HepG2 (cell line): ENCODE measurements at places on chromosomes 16 and 17. TPM values are rescaled to one million over a fixed set of nuclear protein-coding genes. Genes with fewer than 3 reads are reported as not detected.

- no peak for DNase-seq
These were observed 321.7 kb downstream of the C16orf95 start for GRCh38 chr16:86995456-86995855.

GRCh38 chr16:6861135-6861814, 471.4 kb upstream of the RBFOX1 start:
- no peak for DNase-seq

- DNase-seq, result no peak
These were observed 9.6 kb downstream of the GSDMB start for GRCh38 chr17:39908789-39909352.

DNA sequence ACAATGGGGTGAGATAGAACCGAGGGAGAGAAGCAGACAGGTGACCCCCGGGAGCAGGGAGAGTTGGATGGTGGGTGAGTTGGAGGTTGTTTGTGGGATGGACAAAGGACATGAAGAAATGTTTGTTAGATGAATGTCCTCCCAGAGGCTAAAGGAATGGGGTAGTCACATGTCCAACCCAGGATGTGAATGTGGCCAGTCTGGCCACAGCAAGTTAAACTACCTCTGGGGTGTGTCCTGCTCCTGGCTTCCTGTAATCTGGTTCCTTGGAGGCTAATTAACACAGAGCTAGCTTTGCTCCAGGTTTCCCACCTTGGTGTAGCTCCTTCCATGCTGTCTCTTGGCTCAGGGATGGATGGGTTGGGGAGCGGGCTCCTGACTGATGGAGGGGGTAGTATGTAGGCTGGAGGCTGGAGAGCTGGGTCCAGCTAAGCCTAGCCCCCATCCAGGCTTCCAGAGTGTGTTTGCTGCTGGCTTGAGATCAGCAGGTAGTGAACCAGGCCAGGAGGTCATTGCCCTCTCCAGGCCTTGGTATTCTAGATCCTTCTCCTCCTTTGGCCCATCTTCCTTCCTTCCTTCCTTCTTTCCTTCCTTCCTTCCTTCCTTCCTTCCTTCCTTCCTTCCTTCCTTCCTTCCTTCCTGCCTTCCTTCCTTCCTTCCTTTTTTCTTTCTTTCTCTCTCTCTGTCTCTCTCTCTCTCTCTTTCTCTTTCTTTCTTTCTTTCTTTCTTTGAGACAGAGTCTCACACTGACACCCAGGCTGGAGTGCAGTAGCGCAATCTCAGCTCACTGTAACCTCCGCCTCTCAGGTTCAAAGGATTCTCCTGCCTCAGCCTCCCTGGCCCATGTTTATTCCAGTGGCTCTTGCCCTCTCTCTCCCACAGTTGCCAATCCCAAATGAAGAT, 28.0 kb upstream of the UBE2G1 start:
- DNase-seq, result no peak

- DNase-seq, result no peak
These were observed 96.3 kb downstream of the CYLD start for GRCh38 chr16:50838165-50838564.

GRCh38 chr17:42853004-42853403, 2.0 kb downstream of the AOC3 start:
- no peak for DNase-seq

- peak; percentile 56 for DNase-seq
These were observed 32.0 kb upstream of the SNN start for GRCh38 chr16:11636172-11636721.

- DNase-seq, result no peak
These were observed 10.8 kb downstream of the CDK5R1 start for GRCh38 chr17:32497431-32498205.

DNA sequence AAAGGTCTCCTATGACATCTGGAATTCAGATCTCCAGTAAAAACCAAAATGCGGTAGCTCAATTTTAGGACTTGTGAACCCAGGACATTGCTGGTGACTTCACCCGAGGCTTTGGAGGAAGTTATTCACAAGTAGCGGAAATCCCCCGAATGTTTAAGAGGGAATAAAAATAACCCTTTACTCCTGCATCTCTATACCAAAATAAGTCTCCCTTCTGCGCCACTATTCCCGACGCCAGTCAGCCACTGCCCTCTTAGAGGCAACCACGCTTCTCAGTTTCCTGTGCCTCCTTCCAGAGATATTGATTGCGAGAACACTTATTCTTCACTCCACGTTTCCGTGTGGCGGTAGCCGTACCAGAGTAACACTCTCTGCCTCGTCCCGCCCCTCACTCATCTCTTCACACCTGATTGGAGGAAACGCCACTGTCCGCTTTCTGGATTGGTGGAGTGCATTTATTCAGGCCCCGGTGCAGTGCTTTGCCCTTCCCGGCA, 27.4 kb downstream of the EMP2 start:
- DNase-seq, result no peak

DNA sequence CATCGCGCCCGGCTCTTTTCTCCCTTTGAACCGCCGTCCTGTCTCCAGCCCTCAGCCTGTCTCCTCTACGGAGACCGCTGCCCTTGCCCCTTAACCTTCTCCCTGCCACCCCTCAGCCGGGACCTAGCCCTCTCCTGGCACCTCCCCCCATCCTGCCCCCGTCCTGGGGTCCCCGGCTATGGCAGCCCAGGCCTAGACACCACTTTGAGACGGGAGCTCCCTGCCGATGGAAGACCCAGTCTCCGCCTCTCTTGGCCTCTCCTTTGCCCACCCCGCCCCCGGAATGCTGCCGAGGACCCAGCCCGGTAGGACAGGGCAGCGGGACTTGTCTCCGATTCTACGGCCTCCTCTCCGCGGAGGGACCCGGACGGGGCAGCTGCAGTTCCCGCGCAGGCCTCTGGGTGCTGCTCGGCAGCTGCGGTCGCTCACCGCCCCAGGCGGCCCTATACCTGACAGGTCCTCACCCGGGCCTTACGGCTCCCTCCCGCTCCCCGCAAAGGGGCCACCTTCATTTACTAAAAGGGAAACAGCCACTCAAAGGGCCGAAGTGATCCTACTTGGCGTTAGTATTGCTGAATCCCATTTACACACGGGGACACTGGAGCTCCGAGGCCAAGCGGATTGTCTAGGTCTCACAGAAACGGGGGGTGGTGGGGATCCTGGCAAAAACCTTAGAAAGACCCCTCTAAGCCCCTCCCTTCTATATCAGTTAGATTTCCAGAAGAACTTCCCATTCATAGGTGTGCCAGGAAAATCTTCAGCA, 32.6 kb upstream of the TAC4 start:
- DNase-seq, result peak; percentile 57

GRCh38 chr17:32152130-32152529, 9.8 kb downstream of the RHOT1 start:
- peak; percentile 25 for DNase-seq

DNA sequence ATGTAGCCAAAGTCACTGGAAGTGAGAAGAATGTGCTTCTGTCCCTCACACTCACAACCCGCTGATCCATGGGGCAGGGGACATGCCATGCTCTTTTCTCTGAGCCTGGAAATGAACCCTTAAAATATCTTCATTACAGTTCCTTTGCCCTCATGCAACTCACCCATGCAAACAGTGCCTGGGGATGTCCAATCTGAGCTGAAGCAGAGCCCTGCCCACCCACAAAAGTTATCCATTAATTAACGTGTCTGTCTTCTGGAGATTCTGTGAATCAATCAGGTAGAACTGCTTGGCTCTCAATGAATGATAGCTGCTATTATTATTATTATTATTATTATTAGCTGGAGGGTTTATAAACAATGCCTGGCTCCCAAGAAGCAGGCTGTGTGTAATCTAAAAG, 133.7 kb downstream of the USP31 start:
- DNase-seq, result no peak

- peak; percentile 89 for DNase-seq
These were observed 19.6 kb upstream of the CEP20 start for GRCh38 chr16:15907863-15908478.

GRCh38 chr17:35766903-35767510, 6.3 kb downstream of the C17orf50 start:
- DNase-seq, result no peak

- no peak for DNase-seq
These were observed 3.0 kb downstream of the TBKBP1 start for GRCh38 chr17:47696717-47697642.

- DNase-seq, result no peak
These were observed 26.3 kb upstream of the DOC2B start for GRCh38 chr17:207775-208174.

GRCh38 chr17:3977387-3977786, 13.2 kb upstream of the ATP2A3 start:
- DNase-seq, result no peak

DNA sequence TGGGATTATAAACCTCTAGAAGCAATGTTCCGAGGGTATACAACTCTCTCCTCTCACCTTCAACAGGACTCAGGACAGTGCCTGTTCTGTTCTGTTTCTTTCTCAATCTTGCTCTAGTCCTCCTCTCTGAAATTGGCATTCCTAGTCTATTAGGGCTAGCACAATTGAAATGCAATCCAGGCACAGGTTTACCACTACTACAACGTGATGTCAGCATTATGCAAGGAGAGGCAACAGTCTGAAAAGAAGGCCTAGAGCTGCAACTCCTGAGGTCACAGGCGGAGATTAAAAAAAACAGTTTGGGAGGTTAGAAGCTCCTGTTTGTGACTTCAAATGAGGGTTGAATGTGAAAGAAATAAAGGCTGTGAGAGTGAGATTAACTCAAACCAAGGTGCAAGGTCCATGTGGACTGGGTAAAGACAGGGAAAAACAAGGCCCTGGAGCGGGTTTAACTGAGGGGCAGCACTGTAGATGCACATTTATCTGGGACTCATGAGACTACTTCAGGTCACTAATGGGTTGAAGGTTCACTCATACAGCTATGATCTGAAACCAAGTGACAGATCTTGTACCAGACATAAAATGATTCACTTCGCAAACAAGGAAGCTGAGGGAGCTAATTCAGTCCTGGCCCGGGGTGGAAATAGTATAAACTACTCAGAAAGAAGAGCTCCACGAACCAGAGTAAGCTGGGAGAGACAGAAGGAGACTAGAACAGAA, 16.8 kb downstream of the AMFR start:
- DNase-seq, result peak; percentile 75

DNA sequence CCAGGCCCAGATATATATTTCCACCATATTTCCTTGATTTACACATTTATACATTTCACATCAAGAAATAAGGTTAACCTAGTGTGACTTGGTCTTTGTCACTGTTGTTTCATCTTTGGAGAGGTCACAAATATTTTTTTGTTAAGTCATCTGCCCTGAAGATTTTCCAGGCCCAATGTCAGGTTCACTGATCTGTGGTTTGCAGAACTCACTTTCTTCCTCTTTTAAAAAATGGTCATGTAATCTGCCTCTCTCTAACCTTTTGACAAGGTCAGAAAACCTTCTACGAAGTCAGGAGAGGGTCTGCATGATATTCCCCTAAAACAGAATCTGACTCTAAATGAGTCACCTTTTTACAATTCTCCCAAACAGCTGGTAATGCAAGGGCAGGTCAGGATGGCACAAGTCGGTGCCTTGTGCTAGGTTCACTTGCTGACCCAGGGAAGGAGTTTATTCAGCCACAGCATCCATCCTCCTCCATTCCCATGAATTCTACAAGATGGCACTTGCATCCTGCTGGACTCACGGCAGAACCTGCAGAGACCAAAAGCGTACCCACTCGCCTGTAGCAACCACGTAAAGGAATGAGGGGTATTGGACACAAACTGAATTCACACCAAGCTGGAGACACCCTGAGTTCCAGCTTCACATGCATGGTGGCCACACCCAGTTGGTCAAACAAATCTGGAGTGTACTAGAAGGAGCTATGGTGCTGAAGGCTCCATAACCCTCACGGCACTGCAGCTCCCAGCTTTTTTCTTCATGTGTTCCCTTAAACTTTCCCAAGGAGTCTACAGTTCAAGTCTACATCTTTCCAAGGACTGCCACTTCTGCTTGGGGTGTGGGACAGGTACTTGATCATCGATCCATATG, 1.6 kb upstream of the KIAA0513 start:
- DNase-seq, result no peak

DNA sequence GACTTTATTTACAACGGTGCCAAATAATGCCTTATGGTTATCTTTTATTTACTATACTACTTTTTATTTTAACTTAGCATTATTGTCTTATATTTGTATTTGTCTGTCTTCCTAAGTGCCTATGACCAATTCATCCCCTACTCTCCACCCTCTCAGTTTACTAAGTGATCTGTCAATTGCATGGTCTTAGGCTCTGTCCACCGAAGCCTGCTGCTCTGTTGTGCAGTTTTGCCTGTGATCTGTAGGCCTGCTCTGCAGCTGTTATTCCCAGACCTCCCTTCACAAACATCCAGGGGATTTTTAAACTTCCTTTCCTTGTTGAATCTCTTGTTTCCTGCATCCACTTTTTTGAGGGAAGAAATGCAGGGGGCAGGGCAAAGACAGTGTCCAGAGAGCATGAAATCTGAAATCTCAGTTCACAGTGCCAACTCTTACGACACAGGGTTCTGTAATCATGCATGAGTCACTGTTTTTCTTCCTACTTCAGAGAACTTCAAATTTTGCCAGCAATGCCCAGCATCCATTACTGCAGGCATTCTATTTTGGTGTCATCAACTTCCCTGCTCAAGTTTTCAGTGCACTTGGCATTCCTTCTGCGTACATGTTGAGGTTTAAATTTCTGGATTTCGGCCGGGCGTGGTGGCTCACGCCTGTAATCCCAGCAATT, 11.4 kb downstream of the SLFN5 start:
- DNase-seq, result peak; percentile 56

- no peak for DNase-seq
These were observed 9.6 kb downstream of the CDC42EP4 start for GRCh38 chr17:73302189-73302588.

DNA sequence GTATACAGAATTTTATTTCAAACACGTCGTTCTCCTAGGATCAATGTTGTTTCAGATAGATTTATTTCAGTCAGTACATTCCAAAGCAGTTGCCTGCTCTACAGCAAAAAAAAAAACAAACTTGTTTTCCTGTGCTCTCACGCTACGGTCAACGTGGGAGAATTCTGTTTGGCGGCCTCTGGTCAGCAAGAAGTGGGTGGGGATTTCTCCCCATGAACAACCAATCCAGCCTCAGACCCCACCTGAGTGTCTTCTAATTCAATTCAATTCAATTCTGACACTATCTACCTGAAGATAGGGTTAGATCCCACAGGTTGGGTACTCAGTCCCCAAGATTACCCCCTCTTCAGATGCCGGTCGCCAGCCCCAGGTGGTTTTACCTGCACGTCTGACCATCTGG, 22.1 kb downstream of the C17orf58 start:
- no peak for DNase-seq

GRCh38 chr16:22278441-22279230, 18.6 kb upstream of the POLR3E start:
- no peak for DNase-seq

- peak; percentile 53 for DNase-seq
These were observed 2.0 kb downstream of the ADAT1 start for GRCh38 chr16:75621170-75621477.

- no peak for DNase-seq
These were observed 14.7 kb downstream of the ALOX15 start for GRCh38 chr17:4626734-4627256.

- DNase-seq, result peak; percentile 56
These were observed 626 bp downstream of the TUBB3 start for GRCh38 chr16:89923640-89924296.

- no peak for DNase-seq
These were observed 1.0 kb upstream of the TTYH2 start for GRCh38 chr17:74212209-74212912.

GRCh38 chr17:75295201-75296158, 6.2 kb upstream of the SLC25A19 start:
- peak; percentile 98 for DNase-seq

GRCh38 chr17:50097455-50097854, 2.3 kb downstream of the PDK2 start:
- DNase-seq, result no peak

The CRYBA1 gene
- not detected in 2 replicates for total RNA-seq

The CALB2 gene
- 0.22 and 0.40 TPM in 2 replicates for total RNA-seq

The MYH2 gene
- total RNA-seq, result not detected in 2 replicates

The LRRC75A gene
- 0.06 TPM in 1 of 2 replicates, not detected in the other for total RNA-seq

The KRT27 gene
- not detected in 2 replicates for total RNA-seq

The GPR142 gene
- total RNA-seq, result not detected in 2 replicates

The C16orf96 gene
- total RNA-seq, result not detected in 2 replicates
